ENCODE measurements at places on chromosomes 12 and 14.

GRCh38 chr14:34824256-34824655 is 50.9 kb downstream of the BAZ1A start:
- DNase-seq: no peak

DNA sequence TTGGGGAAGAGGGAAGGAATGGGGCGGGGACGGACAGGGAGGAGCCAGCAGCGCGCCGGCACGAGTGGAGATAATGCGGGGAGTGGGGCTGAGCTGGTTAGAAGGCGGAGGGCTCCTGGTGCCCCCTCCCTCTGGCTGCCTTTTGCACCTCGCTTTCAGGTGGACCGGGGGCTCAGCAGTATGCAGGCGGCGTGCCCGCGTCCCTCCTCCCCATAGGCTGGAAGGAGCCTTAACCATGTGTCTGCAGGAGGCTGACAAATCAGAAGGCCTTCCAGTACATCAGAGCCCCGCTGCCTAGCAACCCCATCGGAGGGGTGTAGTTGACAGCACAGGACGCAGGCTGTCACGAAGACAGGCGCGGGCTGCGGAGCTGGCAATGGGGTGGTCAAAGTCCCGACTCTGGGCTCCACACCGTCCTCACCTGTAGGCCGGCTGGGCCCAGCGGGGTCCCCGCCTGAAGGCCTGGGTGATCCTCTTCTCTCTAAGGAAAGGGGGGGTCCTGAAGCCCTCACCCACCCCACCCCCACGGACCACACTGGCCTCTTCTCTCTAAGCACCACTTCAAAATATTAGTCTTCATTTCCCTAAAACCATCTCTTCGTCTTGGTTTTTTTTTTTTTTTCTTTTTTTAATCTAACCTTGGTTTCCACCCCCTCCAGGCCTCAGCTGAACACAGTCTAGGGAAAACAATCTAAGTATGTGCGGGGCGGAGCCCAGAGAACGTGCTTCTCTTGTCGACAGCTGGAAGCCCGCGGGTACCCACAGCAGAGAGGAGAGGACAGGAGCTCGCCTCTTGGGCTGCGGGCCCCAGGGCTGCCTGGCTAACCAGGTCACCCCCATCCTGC is 44.5 kb downstream of the KDM2B start:
- DNase-seq: peak; percentile 33

DNA sequence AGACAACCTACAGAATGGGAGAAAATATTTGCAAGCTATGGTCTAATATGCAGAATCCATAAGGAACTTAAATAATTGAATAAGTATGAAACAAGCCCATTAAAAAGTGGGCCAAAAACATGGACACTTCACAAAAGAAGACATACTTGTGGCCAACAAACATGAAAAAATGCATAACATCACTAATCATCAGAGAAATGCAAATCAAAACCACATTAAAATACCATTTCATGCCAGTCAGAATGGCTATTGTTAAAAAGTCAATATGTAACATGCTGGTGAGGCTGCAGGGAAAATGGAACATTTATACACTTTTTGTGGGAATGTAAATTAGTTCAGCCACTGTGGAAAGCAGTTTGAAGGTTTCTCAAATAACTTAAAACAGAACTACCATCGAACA is 945.4 kb upstream of the FLRT2 start:
- DNase-seq: no peak

DNA sequence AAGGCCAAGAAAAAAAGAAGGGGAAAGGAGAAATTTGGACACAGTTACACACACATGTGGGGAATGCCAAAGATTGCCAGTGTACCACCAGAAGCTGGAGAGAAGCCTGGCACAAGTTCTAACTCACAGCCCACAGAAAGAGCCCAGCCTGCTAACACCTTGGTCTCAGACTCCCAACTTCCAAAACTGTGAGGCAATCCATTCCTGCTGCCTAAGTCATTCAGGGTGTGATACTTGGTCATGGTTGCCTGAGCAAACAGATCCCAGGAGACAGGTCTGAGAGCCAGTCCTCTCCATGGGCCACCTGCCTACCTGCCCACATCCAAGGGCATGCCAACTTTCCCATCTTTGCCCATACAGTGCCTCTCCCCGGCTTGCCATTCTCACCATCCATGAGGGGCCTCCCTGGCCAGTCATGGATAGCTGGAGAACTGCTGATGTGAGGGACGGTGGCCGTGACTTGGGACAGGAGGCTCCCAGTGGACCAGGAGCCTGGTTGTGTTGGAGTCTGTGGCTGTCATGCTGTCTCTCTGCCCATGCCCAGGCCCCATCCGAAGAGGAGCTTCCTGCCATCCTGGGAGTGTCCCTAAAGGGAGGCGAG is 198.0 kb upstream of the RTL1 start:
- DNase-seq: no peak

DNA sequence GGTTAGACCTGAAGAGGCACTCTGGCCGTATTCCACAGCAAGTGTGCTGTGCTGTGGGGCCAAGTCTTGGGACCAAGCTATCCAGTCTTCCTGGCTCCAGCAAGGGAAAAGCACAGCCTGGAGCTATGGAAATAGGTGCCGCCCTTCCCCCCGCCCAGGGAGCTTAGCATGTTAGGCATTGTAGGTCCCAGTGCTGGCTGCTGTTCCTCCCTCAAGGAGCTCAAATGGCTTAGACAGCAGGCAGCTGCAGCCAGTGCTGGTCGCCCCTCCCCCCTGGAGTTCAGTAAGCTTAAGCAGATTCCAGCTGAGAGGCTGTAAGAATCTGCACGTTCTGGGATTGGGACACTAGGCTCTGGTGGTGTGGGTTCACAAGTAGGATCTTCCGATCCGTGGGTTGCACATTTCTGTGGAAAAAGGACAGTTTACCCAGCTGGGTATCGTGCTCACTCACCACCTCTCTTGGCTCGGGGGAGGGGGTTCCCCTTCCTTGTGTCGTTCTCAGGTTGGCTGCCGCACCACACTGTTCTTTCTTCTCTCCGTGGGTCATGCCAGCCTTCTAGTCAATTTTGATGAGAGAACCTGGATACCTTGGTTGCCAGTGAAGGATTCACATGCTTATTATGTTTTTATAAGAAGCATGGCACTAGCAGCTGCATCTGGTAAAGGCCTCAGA is 127.3 kb downstream of the CNTN1 start:
- no peak for DNase-seq

GRCh38 chr12:129184127-129184928 is 331.1 kb downstream of the GLT1D1 start:
- DNase-seq: no peak

DNA sequence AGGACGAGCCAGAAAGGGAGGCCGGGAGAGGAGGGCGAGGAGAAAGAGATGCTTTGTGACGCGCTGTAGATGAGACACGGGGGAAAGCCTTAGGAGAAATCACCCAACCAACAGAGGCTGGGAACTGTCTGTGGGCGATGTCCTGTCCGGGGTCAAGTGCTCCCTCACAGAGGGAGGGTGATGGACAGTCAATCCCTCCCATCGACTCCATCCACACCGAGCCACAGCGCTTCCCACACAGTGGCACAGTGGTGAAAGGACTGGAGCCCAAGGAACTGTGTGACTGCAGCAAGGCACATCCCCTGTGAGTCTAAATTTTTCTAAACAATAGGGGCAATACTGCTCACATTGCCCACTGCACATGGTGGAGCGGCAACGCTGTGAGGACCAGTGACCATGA is 89.1 kb downstream of the TTC7B start:
- no peak for DNase-seq

GRCh38 chr12:120119271-120119973 is 2.9 kb upstream of the RAB35 start:
- DNase-seq: no peak

- DNase-seq: no peak
Measured at GRCh38 chr14:100781952-100782351, 44.0 kb upstream of the MEG3 start.

DNA sequence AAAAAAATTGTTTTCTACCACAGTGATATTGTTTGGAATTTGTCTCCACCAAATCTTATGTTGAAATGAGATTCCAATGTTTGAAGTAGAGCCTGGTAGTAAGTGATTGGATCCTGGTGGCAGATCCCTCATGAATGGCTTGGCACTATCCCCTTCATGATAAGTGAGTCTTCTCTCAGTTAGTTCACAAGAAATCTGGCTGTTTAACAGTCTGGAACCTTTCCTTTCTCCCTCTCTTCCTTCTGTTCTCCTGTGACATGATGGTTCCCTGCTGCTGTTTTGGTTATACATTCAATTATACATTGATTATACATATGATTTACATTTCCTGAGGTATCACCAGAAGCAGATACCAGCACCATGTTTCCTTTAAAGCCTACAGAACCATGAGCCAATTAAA is 442.2 kb downstream of the SLC6A15 start:
- DNase-seq: no peak

- no peak for DNase-seq
Measured at GRCh38 chr14:76426161-76426696, 50.3 kb downstream of the ESRRB start.

DNA sequence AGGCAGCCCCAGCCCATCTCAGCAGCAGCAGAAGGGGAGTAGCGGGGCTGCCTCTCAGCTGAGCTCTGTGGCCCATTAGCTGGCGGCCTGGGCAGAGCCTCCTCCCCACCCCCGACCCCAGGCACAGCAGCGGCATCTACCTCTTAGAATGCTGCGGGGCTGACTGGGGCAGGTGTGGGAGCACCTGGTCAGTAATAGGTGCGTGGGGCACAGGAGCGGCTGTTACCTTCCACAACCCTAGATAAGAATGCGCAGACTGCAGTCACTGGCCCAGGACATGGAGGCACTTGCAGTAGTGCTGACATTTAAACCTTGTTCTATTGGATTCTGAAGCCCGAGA is 35.6 kb downstream of the SYNE3 start:
- no peak for DNase-seq

DNA sequence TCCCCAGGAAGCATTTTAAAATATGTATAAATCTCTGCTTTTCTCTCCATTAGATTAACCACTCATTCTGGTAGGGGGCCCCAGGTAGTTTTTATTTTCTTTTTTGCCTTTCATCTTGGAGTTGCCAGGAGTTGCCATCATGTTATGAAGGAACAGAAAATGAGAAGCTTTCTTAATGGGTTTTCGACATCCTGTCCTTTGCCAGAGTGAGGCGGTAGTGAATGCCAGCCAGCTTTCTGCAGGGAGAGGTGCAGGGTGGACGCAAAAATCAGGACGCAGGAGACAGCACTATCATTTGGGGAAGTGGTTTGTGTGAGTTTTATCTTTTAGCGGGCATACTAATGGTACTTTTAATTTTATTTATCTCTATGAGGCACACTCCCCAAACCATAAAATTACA is 1.7 kb downstream of the RASSF8 start:
- no peak for DNase-seq

DNA sequence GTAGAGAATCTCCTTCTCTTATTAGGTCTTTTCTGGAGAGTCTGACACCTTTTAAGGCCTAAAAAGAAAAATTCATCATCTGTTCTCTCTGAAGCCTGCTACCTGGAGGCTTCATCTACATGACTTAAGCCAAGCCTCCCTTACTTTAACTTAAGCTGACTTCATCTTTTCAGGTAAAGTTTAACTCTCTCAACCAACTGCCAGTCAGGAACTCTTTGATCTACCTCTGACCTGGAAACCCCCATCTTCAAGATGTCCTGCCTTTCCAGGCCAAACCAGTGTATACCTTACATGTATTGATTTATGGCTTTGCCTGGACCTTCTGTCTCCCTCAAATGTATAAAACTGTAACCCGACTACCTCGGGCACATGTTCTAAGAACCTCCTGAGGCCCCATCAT is 17.5 kb downstream of the GSTZ1 start:
- DNase-seq: no peak

- DNase-seq: no peak
Measured at GRCh38 chr14:67428501-67429031, 16.6 kb upstream of the PLEK2 start.

GRCh38 chr12:57340104-57340503 is 89.1 kb upstream of the STAC3 start:
- no peak for DNase-seq

- no peak for DNase-seq
Measured at GRCh38 chr14:76131071-76131965, 20.4 kb upstream of the GPATCH2L start.

GRCh38 chr14:63892265-63892664 is 39.5 kb downstream of the SYNE2 start:
- DNase-seq: no peak

- DNase-seq: no peak
Measured at GRCh38 chr12:15600223-15600935, 188.8 kb downstream of the EPS8 start.

GRCh38 chr14:59464486-59465315 is 479 bp downstream of the GPR135 start:
- no peak for DNase-seq

Data from stimulated activated CD4-positive, alpha-beta T cell treated with anti-CD3 and anti-CD28 coated beads, TNF-alpha, amount 100 ng/mL, for 1 hour (primary cell).